ENCODE measurements at places on chromosomes 2 and 18.

GRCh38 chr2:1874950-1875349 is 130.6 kb upstream of the PXDN start:
- DNase-seq, result no peak

GRCh38 chr18:23924813-23925212 is 89.7 kb upstream of the TTC39C start:
- no peak for DNase-seq

DNA sequence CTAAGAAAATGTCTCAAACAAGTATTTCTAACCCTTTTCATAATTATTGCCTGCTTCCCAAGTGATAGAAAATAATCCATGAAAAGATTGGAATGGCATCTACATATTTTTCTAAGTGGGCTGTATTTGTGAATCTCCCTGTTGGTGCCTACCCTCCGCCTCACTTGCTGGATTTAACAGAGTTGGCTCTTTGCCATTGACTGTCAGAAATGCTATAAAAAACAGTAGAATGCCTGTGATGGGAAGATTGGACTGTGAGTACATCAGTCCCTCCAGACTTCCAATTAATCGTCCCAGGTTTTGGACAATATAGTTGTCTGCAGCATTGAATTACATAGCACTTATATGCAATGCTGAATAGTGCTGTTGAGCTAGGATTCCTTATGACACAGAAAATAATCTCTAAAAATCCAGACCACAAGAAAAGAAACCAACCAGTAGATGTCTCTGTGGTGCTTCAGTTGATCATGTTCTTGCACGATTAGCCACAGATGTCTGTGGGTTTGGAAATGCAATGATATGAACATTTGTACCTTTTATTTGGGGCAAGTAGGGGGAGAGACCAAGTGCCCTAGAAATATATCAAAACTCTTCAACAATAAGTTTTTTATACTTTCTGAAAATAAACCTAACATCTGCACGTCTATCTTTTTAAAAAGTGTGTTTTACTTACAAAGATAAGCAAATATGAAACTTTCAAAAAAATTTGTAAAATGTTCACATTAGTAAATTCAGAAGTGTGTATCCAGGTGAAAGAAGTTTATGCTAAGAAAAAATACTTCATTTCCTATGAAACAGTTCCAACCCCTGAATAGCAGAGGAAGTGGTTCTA is 88.5 kb downstream of the DYNAP start:
- peak; percentile 47 for DNase-seq

GRCh38 chr2:64220894-64221617 is 76.8 kb upstream of the PELI1 start:
- no peak for DNase-seq

DNA sequence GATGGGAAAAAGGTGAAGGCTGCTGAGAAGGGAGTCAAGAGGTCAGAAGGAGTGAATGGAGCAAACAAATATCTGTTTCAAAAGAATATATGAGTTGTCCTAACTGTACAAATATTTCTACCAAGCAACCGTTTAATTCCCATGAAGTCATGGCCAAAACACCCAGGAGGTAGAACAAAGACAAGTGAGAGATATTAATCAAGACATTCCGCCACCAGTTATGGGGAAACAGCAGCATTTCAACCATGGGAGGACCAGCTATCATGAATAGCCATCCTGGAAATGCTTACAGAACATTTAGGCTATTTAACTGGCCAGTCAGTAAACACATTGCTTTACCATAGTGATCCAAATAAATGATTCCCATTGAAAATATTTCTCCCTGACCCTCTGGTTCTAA is 396.3 kb downstream of the IRS1 start:
- DNase-seq, result peak; percentile 95

DNA sequence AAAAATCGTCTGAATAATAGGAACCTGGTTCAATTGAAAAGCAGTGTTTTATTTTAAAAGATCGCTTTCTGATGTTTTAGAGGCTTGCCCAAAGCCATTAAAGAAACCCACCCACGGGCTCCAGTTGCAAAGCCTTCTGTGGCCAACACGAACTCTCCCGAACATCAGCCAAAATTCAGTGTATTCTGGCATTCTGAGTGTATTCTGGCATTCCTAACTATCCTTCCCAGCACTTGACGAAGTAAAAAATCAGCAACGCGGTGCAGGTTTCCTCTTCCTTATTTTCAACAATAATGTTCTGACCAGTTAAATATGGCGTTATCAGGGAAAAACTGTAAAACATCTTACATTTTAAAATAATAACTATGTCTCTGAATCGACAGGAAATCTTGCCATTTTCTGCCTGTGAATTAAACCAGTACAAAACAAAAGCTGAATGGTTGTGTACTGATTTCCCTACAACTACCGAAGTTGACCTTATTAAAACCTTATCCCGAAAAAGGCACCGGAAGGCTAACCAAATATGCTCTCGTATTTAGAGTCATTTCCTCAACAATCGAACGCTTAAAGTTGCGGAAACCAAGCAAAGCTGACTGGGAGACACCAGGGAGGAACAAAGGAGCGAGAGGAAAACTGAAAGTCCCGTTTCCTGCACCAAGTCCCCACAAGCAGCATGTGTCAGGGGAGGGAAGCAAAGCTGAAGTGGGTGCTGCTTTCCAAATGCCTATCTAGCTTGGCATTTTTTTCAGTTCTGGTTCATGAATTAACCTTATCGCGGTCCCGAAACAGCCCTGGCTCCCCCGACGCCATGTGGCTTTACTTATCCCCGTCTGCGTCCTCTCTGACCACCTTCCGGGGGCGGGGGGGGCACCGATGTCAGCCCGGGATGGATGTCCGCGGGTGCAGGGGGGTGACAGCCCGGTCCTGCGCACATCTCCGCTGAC is 44.3 kb downstream of the ZNF516 start:
- DNase-seq, result no peak

Data from A549 (cell line).